Stimulated activated CD4-positive, alpha-beta T cell treated with anti-CD3 and anti-CD28 coated beads, Interleukin-15, amount 100 ng/mL, for 48 hours (primary cell): ENCODE measurements at places on chromosomes 2 and 18.

- no peak for DNase-seq
These were observed 2.3 kb downstream of the MSL3B start for GRCh38 chr2:233865838-233866237.

DNA sequence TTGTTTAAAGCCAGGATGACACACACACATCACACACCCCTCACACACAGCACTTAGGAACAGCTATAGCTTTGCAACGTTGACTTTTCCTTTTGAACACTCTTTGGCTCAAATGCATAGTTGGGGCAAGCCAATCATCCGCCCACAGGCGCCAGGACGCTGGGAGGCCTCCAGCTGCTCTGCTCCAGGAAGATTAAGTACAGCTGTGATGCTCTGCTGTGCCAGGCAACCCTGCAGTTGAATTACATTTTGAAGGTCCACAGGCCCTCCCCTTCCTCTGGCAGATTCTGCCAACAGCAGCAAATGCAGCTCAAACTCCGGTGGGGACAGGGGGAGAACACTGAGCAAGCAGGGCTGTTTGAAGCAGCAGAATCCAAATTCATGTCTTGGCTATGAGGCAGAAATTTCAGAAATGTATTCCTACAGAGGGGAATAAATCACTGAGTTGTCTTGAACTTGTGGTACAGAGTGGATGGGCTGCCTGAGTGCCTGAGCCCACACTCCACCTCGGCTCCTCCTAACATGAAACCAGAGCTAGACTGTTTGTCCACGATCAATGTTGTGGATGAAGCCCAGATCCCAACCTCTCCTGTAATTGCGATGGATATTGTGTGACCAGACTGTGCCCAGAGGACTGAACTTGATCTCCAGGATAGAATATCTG is 86.5 kb upstream of the PPP1CB start:
- DNase-seq, result no peak

GRCh38 chr2:216775043-216775453 is 79.7 kb upstream of the IGFBP5 start:
- DNase-seq, result no peak

- no peak for DNase-seq
These were observed 194.7 kb upstream of the TFPI start for GRCh38 chr2:187748958-187749357.

- no peak for DNase-seq
These were observed 82.0 kb downstream of the DPP4 start for GRCh38 chr2:161991991-161992390.

GRCh38 chr18:3481696-3482210 is 31.8 kb downstream of the TGIF1 start:
- DNase-seq, result no peak

DNA sequence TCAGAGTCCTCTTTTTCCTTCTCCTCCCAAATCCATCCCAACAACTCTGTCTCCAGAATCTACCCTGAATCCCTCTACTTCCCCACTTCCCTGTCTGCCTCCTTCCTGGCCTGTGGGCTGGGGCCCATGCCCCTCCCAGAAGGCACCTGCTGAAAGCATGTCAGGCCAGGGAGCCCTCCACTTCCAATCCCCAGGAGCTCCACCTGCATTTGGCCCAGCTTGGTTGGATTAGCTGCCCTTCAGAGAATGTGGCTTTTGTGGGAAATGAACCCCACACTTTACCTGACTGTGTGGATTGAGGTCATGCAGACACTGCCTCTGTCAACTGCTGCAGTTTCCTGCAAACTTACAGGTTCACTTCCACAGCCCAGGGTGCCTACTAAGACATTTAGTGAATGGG is 58.5 kb downstream of the ACOXL start:
- no peak for DNase-seq

- no peak for DNase-seq
These were observed 21.6 kb upstream of the INO80C start for GRCh38 chr18:35519148-35519899.

DNA sequence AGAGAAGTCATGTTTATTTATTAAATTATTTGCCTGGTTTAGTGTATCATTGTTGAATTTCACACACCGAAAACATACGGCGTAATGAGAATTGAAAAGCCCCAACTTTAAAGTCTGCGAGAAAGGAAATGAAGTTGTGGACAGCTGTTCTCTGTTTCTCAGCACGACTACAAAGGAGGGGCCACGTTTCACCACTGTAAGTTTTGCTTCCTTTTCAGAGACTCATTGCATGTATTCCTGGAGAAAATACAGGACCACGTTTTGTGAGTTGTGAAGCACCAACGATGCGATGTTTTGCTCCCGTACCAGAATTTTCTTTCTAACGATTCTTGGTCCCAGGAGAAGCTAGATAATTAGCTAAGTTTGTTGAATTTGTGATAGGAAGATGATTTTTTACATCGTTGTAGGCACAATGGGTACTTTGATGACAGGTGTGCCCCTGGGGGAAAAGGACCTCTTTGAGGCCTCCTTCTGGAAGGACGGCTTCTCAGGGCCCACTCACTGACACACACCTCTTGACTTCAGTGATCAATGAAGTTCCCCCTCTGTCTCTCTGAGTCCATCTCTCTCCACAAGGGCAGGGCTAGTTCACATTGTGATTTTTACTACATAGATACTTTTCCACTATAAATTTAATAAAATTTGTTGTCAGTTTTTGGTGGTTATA is 23.7 kb upstream of the ACKR3 start:
- no peak for DNase-seq

DNA sequence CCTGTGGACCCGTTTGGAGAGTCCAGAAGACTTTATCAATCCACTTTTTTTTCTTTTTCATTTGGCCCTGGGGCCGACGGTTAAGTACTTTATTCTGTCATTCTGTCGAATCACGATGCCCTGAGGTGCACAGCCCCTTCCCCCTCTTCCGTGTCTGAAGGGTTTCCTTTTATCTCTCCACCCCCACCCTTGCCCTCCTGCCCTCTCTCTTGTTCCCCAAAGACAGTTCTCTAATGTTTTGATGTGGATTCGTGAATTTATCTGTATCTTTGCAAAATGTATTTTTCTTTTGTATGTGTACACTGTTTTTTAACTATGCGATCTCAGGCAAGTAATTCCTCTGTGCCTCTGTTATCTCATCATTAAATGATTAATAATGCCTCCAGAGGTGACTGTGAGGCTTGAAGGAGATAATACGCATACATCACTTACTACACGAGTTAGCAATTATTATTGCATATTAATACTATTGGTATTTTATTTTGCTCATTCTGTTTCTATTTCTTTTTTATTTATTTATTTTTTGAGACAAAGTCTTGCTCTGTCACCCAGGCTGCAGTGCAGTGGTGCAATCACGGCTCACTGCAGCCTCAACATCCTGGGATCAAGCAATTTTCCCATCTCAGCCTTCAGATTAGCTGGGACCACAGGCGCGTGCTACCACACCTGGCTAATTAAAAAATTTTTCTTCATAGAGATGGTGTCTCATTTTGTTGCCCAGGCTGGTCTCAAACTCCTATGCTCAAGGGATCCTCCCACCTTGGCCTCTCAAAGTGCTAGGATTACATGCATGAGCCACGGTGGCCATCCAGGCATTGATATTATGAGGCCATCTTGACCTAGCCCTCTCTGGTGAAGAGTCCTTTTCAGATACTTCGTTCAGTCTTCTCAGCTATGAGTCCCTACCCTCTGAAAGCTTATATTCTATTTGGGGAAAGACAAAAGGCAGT is 1.4 kb upstream of the CASP8 start:
- DNase-seq, result no peak

DNA sequence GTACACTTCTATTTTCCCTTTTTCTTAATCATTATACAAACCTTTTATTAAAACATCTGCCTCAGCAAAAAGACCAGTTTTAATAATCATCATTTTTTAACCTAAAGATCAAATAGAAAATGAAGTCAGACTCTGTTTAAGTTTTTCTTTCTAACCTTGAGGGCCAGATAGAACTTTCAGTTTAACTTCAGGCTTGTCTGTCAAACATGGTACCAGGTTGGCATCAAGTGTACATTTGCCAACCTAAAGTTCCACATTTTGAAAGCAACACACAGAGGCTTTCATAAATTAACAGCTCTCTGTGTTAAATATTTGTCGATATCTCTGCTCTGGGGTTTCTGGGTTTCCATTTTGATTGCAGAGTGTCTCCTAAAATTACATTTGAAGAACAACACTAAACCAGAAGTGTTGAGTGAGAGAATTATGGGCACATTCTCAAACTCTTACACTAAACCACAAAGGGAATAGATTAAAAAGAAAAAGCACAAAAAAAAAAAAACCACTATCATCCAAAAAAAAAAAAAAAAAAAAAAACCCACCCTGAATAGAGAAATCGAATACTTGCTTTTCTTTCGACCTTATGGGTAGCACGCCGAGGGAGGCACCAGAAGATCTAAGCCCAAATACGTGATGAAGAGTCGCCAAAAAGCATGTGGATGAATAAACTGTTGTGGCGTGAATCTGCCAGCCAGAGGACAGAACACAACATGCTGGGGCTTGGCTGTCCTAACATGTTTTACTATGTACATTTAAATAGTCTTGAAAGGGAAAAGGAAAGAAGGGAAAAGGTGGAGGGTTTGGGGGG is 166.2 kb downstream of the TCF4 start:
- DNase-seq, result no peak

GRCh38 chr2:176852667-176853066 is 359.9 kb upstream of the HNRNPA3 start:
- no peak for DNase-seq

GRCh38 chr2:157508676-157509075 is 64.8 kb upstream of the CYTIP start:
- DNase-seq, result no peak

DNA sequence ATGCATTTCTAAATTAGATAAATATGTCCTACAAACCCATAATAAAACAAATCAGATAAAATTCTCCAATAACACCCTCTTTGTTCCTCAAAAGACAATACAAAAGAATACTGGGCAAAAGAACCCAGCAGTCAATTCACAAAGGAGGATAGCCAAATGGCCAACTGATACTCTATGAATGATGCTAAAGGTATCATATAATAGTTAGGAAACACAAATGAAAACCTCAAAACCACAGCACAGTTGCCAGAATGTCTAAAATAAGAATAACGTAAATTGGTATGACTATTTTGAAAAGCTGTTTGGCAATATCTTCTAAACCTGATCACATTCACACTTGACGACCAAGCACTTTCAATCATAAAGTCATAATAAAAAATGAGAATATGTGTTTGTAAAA is 315.4 kb downstream of the CDH7 start:
- no peak for DNase-seq

- DNase-seq, result no peak
These were observed 101.9 kb upstream of the MCFD2 start for GRCh38 chr2:47017541-47017940.

DNA sequence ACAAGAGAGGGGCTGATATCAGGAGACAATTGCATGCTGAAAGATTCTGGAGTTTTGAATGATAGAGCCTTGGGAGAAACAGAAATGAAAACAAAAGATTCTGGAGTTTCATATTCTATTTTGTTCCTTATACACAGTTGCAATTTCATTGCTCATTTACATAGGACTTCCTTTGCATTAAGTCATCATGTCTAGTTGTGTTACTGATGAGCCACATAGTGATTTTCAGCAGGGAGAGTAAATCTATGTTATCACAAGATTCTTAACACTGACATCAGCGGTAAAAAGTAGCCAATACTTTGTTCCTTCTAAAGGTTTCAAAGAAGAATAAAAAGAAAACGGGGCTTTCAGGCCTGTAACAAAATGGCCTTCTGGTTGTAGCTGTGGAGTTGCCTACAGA is 7.1 kb downstream of the ADAM17 start:
- DNase-seq, result no peak

GRCh38 chr2:24454294-24454693 is 36.8 kb upstream of the NCOA1 start:
- no peak for DNase-seq

DNA sequence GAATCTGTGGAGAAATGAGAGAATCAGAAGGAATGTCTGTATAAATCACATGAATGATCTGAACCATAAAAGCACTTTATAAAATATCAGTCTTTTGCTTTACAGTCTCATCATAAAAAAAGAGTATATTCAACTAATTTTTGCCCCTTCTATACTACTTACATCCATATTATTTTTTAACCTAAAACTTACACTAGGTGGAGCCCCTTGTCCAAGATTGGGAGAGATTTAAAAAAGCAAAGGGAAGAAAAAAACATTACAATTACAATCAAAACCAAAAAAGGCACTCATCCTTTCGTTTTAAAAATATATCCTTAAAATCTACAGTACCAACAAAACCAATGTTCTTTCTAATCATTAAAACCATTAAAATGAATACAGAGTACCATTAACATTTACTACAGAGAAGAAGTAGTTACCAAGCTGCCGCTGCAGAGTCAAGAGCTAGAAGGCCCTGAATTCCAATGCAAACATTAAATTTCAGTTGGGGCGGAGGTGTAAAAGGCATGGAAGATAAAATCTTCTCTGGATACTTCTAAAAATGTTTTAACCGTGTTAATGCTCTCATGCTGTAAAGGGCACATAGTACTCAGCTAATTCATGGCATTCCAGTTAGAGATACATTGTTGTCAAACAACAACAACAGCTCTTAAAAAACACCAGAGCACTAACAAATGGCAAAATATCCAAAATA is 56.7 kb upstream of the EPB41L3 start:
- no peak for DNase-seq

DNA sequence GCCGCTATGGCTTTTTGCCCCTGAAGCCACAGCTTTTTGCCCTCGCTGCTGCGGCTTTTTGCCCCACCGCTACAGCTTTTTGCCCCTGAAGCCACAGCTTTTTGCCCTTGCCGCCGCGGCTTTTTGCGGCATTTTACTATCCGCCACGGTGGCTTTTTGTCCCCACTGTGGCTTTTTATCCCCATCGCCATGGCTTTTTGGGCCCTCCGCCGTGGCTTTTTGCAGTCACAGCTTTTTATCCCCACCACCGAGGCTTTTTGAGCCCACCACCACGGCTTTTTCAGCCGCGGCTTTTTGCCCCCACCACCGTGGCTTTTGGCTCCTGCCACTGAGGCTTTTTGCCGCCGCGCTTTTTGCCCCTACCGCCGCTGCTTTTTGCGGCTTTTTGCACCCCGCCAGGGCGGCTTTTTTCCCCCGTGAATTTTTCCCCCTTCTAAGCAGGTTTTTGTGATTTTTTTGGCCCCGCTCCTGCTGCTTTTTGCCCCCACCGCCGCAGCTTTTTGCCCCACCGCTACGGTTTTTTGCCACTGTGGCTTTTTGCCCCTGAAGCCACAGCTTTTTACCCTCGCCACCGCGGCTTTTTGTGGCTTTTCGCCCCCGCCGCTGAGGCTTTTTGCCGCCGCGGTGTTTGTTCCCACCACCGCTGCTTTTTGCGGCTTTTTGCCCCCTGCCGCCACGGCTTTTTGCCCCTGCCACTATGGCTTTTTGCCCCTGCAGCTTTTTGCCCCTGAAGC is 2797.2 kb upstream of the TEKT4 start:
- DNase-seq, result no peak

GRCh38 chr2:217118559-217119284 is 258.9 kb upstream of the TNP1 start:
- DNase-seq, result no peak

DNA sequence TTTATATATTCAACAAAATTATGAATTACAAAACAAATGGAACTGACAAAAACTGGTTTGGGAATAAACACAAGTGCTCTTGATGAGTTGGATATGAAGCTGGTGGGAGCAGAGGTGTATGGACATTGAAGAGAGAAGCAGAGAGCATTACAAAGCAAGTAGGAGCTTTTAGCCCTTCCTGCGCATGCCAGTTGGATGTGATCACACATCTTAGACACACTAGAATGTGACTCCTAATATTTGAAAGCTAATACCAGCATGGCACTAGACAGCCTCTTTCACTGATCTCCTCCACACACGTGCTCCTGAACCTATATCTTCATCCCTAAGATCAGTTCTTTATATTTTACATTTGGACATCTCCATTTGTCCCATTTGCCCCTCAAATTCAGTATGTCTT is 298.1 kb downstream of the MTX2 start:
- DNase-seq, result no peak
